ENCODE measurements at places on chromosomes 3 and 15.

- DNase-seq = no peak
Measured at GRCh38 chr3:196835086-196835485, 32.6 kb upstream of the SENP5 start.

DNA sequence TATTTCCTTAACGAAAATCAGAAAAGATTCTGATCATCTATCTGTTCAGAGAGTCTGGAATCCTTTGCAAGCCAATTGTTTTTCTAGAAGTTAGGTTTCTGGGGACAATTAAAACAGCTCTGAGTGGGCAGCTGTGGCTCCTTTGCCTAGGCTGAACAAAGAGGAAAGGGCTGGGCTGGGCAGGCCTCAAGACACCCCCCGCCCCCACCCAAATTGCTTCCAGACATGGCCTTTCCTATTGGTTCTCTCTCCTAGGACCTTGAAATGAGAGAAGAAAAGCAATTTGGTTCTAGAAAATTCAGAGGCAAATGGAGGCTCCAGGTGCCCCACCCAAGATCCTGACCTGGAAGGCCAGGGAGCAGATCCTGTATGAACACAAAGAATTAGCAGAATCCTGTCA lies 2.3 kb upstream of the ADPGK start:
- no peak for DNase-seq

- no peak for DNase-seq
Measured at GRCh38 chr3:50248387-50248786, 12.4 kb downstream of the GNAI2 start.

DNA sequence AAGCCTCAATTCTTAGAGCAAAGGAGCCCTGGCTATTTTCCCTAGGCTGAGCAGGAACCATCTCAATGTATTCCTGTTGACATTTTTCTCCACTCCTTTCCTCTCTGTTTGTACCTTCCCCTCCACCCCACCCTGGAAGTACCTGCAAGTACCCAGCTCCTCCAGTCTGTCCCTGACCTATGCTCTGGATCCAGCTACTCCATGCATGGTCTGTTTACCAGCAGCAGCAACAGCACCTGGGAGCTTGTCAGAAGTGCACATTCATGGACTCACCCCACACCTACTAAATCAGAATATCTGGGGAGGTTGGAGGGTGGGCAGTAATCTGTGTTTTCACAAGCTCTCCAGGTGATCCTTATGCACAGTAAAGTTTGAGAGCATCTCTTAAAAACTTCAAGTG lies 240.7 kb upstream of the UMPS start:
- no peak for DNase-seq

GRCh38 chr3:61989681-61990080 lies 383.7 kb downstream of the FEZF2 start:
- DNase-seq = no peak

GRCh38 chr3:72339670-72340030 lies 508.6 kb downstream of the SHQ1 start:
- DNase-seq = no peak

DNA sequence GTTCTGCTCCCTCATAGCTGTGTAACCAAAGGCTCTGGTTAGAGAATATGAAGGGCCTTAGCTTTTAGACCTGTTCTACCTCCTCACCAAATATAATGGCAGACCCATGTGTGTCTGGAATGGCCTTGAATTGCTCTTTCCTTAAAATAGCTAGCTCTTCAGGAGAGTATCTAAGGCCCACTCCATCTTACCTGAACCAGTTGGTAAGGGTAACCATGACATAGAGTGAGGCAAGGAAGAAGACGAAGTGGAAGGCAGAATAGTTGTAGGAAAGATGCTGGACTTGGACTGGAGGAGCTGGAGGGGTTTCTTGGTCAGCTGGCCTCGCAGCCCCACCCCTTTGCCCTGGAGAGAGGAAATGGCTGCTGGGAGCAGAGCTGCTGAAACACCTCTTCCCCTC lies 3.1 kb downstream of the SERF2 start:
- no peak for DNase-seq

DNA sequence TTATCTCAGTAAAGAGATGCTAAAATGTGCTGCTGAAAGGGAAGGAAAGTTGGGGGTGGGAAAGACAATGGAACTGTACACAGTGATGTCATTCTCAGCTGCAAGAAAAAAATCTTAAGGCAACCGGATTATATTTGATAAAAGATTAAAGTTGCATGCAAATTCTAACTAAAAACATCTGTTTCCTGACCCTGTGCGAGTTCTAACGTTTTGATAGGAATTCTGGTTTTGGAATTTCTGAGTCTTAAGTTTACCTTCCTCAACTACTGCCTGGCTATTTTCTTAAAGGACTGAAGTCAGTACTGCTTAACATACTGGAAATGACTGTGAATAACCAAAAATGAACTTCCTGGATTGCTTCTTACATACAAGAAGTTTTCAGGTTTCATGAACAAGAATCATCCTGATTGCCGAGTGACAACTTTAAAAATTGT lies 115.5 kb downstream of the SLC25A26 start:
- DNase-seq = no peak

GRCh38 chr3:144756704-144757440 lies 785.2 kb downstream of the DIPK2A start:
- DNase-seq = no peak

GRCh38 chr15:55977231-55977630 lies 16.2 kb downstream of the NEDD4 start:
- DNase-seq = no peak

DNA sequence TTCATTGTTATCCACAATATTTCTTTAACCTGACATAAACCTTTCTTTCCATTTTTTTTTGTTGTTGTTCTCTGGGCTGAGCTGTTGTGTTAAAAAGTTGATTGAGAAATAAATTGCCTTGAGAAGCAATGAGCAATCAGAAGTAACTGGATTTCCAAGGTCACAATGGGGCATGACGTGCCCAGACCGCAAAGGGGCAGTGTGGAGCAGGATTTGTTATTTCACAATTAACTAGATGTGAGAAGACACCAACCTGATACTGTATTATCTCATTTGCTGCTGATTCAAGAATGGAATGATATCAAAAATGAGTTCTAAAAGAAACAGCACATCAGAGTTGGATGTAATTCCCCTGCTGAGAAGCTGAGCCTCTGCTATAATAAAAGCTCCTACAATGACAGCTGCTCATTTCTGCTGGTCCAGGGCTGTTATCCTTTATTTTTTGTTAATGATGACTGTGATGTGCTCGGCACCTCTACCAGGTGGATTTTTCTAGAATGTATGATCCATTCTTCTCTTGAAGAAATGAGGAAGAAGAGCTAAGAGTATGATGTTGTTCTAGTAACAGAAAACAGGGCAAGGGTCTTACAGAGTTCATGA lies 28.1 kb downstream of the CPNE4 start:
- peak; percentile 40 for DNase-seq

DNA sequence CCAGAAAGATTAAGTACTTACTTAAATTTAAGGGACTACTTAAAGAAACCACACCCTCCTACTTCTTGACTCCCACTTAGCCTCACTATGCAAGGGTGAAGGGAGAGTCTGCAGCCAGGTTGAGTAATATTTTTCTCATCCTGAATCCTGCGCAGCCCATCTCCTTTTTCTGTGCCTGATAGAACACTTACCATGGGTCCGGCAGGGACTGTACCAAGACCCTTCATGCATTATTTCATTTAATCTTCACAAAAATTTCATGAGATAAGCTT lies 562.6 kb upstream of the CFAP20DC start:
- no peak for DNase-seq

DNA sequence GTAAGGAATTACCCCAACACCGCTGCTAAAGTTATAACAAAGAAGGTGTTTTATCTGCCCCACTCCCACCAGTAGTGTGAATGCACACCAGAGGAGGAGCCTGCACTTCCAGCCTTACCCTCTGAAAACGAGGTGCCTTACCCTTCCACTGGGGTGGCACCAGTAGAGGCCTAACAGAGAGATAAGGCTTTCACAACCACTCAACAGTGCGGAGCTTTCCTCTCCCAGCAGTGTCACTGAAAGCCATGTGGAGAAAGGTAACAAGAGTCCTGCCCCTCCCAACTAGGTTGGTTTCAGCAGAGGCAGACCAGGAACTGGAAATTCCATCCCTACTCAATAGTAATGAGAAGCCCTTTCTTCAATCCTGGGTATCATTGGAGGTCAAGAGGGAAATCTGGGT lies 539.2 kb downstream of the VGLL3 start:
- no peak for DNase-seq

DNA sequence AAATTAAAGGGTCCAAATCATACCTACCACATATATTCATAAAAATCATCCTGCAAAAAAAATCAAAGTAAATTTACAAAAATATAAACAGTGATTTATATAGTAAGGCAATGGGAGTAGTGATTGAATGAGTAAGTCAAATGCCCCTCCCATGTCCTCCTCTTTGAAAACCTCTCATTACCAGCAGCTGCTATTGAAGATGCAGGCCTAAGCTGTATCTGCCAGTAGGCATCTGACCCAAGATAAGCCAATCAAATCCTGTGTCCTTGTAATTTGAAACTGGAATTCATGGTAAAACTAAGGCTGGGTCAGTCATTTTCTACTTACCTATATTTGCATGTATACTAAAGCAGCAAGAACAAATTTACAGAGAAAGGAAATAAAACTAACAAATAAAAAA lies 60.4 kb upstream of the POU1F1 start:
- DNase-seq = no peak

DNA sequence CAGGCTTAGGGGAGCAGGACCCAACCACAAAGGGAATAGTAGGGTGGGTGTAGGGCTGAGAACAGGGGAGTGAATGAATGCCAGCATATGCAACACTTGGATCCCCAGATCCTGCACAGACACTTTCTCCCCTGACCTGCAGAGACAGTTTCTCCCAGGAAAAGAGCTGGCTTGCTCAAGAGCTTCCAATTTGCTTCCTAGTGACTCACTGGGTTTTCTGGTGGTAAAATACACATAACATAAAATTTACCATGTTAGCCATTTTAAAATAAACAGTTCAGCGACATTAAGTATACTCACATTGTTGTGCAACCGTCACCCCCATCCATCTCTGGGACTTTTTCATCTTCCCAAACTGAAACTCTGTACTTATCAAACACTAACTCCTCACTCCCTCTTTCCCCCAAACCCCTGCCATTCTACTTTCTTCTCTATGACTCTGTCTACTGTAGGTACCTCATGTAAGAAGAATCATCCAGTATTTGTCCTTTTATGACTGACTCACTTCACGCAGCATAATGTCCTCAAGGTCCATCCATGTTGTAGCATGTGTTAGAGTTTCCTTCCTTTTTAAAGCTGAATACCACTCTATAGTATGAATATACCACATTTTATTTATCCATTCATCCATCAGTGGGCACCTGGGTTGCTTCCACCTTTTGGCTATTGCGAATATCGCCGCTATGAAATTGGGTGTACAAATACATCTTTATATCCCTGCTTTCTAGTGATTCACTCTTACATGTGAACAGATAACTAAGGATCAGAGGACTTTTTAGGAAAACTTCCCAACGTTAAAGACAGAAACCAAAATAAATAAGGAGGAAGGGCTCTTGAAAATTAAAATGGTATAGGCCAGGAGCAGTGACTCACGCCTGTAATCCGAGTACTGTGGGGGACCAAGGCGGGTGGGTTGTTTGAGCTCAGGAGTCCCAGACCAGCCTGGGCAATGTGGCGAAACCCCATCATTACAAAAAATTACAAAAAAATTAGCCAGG lies 95.6 kb upstream of the TJP1 start:
- no peak for DNase-seq

DNA sequence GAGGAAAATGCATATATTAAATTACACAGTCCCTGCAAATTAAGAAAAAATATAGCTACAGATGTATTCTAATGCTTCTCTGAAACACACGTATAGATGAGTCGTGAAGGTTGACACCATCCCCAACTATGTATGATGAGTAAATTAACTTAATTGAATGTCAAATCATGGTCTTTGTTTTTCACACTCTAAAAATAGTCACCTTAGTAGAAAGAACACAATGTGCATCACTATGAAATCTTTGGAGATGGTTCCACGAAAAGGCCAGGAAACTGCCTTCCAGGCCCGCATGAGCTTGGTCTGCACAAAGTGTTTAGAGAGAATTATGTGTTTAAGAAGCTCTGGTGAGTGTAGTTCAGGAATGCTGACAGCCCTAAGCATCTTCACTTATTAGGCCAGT lies 313.4 kb upstream of the IL12A start:
- DNase-seq = no peak

DNA sequence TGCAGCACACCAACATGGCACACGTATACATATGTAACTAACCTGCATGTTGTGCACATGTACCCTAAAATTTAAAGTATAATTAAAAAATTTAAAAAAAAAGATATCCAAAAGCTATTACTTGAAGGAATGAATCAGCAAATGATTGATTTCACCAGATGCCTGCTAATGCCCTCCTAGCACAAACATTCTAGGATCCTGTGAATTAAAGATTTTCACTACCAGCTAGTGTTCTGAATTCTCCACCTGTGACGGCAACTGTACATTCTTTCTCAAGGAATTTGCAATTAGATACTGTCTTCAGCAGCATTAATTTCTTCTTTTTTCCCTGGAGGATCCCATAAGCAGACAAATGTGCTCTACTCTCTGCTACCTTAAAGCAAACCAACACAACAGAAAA lies 694.9 kb downstream of the NTRK3 start:
- no peak for DNase-seq

DNA sequence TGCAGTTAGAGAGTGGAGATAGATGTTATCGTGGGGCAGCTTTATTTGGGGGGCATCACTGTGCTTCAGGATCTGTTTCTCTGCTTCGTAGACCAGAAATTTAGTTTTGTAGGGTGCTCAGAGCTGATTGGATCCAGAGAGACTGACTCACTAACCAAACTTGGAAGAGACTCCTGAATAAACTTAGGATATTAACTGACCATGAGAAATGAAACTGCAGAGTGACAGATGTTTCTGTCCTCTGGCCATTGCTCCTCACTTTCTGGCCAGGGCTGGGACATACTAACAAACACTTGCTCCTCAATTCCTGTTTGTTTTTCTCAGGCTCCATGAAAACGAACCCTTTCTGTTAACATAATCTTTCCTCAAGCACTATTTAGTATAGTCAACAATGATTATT lies 4.3 kb downstream of the ZNF592 start:
- no peak for DNase-seq

DNA sequence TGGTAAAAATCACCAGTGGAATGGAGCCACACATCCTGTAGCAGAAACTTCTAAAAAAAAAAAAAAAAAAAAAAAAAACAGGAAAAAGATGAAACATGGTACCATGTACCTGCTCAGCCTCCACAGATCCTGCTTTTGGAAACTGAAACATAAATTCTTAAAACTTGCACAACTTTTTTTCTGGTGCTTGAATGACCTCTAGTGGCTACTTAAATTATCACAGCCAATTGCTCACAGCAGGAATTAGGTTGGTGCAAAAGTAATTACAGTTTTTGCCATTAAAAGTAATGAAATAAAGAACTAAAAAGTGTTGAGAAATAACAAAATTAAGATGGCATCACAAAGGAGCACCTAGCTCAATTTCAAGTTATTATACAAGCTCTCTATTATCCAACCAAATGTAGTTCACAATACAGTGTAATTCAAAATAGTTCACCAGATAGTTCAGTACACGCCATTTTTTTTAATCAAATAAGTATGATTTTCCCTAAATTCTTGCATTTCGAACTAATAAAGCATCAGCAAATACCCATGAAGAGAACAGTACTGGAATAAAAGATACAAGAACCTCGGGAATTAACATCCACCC lies 80.6 kb downstream of the ULK4 start:
- DNase-seq = peak; percentile 56
